ENCODE measurements at places on chromosomes 7 and 10.

- DNase-seq, result no peak
Observed at GRCh38 chr7:129835569-129835968, 117.2 kb downstream of the UBE2H start.

GRCh38 chr7:112782498-112782897, 7.7 kb downstream of the TMEM168 start:
- DNase-seq, result no peak

- DNase-seq, result no peak
Observed at GRCh38 chr7:105647591-105647990, 66.3 kb upstream of the EFCAB10 start.

DNA sequence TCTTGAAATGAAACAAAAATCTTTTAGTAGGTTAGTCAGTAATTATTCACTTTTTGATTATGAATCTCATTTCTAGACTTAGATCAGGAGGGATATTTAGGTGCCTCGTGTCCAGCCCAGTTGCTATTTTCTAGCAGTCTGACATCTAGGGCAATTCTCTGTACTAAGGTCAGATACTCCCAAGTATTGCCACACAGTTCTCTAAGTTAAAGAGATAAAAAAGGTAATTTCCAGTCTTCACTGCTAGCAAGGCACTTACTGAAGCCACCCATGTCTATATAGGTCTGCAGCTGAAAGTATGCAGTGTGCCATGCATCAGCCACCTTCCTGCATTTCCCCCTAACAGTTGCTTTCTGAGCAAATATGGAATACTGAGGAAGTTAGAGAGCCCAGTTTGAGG, 83.4 kb downstream of the PON1 start:
- DNase-seq, result no peak

- DNase-seq, result no peak
Observed at GRCh38 chr10:4790045-4790444, 36.0 kb upstream of the AKR1E2 start.

GRCh38 chr7:132526111-132526740, 50.0 kb downstream of the PLXNA4 start:
- DNase-seq, result no peak

GRCh38 chr7:28669330-28669729, 257.0 kb downstream of the CREB5 start:
- DNase-seq, result no peak

GRCh38 chr10:32033171-32033570, 23.1 kb downstream of the KIF5B start:
- no peak for DNase-seq

GRCh38 chr10:110758898-110759297, 112.8 kb upstream of the PDCD4 start:
- no peak for DNase-seq

DNA sequence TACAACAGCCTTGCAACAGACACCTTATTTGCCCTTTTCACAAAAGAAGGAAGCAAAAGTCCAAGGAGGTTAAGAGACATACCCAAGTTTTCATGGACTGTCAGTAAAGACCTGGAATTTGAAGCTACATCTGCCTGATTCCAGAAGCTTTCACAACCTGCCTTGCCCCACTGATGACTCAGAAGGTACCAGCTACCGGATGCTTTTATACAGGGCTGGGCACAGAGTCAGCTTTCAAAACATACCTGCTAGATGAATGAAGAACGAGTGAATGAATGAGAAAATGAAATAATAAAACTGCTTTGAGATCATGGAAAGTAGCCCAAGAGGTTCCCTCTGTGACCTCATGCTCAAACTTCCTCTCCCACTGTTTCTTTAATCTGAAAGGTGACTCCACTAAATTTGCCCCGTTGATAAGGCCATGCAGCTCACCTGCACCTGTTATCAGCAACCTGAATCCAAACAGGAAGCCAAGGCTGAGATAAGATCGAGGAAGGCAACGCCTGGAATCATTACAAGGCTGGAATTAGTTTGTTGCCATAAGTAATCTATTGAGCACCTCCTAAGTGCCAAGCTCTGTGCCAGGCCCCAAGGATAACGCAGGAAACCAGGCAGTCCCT, 151.5 kb downstream of the WDR11 start:
- no peak for DNase-seq

DNA sequence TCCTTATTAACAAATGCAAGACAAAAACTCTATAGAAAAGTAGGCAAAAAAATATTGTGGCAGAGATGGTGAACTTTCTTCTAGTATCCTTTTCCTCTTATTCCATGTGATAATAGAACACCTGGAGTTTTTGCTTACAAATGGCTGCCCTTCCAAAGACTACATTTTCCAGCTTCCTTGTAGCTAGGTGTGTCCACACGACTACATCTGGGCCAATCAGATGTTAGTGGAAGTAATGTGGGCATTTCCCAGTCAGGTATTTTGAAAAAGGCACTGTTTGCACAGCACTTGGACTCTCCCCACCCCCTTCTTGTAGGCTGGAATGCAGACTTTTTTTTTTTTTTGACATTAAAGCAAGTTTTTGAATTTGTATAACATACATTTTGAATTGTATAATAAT, 105.5 kb upstream of the TBX20 start:
- no peak for DNase-seq

DNA sequence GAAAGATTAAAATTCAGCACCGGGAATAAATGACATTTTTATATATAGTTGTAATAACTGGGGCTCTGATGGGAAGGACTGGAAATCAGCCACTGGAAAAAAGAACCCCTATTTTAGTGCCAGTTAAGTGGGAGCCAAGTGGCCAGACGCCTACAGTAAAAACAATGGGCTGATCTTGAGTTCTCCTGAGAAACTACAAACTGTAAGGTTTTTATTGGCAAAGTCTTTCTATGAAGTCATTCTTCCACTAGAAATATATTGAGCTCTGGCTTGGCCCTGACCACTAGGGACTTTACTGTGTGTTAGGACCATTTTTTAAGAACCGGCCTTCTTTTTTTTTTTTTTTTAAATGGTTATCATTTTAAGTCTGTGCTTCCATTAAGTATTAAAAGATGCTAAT, 79.6 kb downstream of the ZNF22 start:
- DNase-seq, result no peak

- DNase-seq, result no peak
Observed at GRCh38 chr7:64181586-64181985, 25.4 kb upstream of the ZNF735 start.

GRCh38 chr10:54434782-54435181, 366.2 kb downstream of the PCDH15 start:
- DNase-seq, result no peak

DNA sequence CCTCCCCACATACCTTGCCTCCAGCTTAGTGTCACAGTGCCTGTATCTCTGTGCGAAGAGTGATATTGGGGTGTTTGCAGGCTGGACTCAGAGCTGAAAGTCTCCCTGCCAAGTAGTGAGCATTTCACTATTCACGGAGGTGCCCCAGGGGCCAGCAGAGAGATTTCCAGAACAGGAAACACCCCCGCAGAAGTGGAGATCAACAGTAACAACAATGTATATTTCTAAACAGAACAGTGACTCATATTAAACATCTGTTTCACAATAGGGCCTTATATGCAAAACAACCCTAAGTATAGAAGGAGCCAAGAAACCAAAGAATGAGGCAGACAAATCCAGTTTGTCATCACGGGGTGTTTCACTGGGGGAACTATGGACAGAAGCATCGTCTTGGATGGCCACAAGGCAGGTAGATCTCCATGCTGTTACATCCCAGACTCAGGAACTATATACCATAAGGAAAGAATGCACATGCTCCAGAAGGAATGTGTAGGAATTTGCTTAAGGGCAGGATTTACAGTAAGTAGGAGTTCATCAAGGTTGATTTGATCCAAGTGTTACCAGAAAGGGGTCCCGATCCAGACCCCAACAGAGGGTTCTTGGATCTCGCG, 29.3 kb upstream of the CCL24 start:
- peak; percentile 20 for DNase-seq

DNA sequence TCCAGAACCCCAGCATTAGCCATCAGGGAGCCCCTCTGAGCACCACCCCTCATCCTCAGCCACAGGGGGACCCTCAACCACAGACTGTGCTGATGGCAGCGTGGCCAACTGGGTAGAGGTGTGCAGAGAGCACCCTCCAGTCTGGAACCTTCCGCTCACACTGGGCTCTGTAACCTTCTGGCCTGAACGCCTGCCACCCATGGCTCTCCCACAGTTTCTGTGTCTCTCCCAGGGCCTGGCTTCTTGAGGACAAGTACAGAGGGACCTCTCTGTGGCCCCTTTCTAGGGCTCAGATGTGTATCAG, 503.0 kb upstream of the MGMT start:
- no peak for DNase-seq

DNA sequence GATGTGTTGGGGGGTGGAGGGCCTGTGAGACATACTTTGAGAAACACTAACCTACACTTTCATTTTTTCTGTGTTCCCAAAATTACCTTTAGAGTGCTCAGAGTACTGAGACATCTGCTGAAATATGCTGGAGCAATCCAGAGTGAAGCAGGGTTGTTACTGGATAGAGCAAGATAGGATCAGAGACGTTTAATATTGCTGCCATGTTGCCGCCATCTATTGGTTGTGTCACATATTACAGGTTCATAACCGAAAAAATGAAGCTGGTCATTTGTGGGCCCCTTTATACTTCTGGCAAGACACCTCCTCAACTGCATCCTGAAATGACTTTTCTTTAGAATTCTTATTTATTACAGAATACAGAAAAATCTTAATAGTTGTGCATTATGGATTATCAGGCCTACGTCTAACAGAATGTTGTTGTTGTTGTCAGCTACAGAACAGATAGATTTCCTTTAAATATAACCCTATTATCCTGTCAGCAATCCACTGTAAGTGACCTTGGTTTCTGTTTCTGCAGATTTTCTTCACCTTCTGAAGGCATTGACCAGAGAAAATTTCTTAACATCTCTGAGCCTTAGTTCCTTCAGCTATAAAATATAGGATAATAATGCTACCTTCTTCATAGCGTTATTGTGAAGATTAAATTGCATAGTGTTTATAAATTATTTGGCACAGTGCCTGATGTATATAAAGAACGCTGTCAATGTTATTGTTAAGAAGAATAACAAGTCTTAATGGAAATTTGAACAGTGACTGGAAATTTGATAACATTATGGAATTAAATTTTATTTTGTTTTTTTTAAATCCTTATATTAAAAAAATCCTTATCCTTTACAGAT, 16.2 kb upstream of the DLD start:
- DNase-seq, result no peak

DNA sequence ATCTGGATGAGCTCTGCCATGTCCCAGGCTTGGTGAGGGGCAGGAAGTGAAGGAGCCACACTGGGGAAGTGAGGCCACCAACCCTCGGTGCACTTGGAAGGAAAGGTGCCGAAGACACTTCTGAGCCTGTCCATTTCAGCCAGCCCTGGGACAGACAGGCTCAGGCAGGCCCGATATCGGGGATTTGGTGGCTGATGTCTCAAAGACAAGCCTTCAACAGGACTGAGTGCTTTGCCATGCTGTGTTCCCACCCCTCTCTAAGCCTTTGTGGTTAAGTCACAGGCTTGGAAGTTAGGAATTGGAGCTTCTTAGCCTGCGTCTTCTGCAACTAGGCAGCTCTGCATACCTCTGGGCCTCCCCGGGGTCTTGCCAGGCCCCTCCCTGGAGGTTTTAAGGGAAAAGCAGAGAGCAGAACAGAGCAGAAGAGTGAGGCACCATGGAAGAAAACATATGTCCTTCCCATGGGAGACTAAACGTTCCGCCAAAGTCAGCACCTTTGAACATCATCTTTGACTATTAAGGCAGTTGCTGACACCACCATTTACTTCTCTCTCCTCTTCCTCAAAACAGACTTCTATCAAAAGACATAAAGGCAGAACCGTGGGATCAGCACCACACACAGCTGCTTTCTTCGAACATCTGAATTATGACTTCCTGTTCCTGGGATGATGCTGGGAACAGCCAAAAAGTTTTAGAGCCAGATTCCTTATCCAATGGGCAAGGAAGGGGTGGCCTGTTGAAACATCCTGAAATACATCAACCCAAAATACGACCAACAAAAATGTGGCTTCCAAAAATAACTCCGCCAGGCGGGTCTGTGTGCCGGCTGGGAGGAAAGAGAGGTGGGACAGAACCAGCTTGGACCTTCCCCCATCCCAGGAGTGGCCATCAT, 71.8 kb downstream of the AFAP1L2 start:
- DNase-seq, result no peak

- DNase-seq, result no peak
Observed at GRCh38 chr7:115356999-115357702, 435.3 kb downstream of the MDFIC start.

DNA sequence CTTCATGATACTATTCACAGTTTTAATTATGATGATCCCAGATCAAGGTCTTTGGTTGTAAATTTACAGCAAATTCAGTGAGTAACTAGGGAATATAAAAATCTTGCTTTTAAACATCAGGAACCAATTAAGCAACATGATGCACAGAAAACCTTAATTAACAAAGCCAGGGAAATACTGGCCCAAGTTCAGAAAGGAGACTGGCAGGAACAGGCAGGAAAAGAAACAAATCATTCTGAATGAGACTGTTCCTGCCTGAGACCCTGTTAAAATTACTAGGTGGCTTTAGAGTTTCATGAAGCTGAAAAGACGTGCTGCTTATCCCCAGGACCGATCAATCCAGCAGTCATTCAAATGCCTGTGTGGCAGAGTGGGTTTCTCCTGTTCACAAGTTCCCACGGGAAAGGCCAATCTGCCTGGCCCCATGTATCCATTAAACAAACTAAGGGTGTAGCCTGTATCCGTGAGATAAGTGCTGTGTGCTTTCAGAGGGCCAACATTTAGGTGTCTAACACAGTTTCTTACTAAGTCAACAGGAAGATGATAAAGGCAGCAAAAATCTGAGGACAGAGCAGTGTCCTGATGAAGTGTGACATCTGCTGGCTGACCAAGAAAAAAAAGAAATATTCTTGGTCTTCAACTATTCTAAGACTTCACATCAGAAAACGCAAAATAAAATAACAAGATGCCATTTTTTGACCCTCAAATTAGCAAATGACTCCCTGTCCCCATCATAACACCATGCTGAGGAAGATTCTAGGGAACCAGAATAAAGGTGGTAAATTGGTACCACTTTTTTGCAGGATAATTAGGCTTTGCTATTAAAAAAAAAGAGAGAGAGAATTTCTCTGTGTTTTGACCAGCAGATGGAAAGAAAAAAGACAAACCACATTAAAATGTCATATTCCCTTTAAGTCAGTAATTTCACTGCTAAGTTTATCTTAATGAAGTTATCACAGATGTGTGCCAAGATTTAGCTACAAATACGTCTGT, 34.2 kb downstream of the PUS7 start:
- DNase-seq, result no peak

DNA sequence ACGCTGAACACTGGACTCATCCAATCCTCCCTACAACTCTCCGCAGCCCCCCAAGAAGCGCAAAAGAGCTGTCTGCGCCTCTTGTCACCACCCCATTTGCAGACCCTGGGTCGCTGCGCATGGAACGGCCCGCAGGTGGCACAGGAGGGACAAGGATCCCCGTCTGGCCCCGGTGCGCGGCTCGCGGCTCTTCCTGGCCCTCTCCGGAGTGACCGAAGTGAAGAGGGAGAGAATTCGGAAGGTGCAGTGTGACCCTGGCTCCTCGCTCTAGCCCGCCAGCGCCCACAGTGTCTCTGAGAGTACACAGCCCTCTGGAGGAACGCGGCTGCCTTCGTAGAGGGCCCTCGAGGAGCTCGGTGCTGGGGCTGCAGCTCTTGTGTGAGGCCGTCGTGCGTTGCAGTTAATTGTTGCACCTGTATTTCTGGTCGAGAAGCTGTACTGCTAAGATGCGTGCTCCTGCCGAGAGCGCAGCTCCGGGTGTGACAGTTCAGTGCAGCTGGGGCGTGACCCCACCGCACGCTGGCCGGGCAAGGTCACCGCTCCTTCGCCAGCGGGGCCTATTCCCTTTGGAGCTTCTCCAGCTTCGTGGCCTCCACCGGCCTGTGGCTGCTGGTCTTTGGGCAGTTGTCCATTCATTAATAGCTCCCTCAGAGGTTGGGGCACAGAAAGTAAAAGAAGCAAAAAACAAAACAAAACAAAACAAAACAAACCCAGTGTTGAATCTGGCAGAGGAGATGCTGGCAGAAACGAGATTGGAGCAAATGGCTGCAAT, 119.0 kb downstream of the SEC23IP start:
- DNase-seq, result no peak
